ENCODE measurements at places on chromosomes 5 and 9.

DNA sequence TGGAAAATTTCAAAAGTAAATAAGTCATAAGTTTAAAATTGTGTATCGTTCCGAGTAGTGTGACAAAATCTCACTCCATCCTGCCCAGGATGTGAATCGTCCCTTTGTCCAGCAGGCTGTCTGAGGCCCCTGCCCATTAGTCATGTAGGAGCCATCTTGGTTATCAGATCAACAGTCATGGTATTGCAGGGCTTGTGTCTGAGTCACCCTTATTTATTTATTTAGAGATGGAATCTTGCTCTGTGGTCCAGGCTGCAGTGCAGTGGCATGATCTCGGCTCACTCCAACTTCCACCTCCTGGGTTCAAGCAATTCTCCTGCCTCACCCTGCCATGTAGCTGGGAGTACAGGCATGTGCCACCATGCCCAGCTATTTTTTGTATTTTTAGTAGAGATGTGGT is 30.2 kb downstream of the ITGA2 start:
- DNase-seq = no peak

DNA sequence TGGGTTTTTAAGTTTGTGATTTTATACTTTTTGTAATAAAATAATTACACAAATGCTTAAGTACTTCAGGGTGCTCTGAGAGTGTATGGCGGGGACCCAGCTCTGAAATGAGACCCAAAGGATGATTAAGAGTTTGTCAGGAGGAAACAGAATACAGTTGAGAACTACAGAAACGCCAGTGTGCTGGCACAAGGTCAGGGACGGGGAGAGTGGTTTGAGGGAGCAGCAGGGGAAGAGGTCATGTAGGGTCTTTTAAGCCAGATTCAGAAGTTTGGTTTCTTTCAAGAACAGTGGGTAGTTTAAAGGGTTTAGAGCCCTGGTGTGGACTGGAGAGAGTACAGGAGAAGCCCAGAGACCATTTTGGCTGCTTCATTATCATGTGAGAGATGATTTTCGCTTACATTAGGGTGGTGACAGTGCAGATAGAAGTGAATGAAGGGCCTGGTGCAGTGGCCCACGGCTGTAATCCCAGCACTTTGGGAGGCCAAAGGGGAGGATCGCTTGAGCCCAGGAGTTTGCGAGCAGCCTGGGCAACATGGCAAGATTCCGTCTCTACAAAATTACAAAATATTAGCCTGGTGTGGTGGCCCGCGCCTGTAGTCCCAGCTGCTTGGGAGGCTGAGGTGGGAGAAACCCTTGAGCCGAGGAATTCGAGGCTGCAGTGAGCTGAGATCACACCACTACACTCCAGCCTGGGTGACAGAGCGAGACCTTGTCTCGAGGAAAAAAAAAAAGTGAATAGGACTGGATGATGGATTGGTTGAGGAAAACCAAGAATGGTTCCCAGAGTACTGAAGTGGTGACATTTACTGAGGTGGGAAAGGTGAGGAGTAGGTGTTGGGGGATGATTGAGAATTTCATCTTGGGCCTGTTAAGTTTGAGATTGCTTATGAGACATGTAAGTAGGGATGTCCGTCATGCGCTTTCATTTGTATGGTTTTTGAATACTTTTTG is 1.4 kb upstream of the ETF1 start:
- no peak for DNase-seq

- peak; percentile 12 for DNase-seq
Observed at GRCh38 chr9:110183208-110184145, 24.5 kb downstream of the C9orf152 start.

- DNase-seq = no peak
Observed at GRCh38 chr9:107760469-107761242, 271.1 kb upstream of the KLF4 start.

- DNase-seq = no peak
Observed at GRCh38 chr5:166719991-166720390, 1571.5 kb upstream of the WWC1 start.

DNA sequence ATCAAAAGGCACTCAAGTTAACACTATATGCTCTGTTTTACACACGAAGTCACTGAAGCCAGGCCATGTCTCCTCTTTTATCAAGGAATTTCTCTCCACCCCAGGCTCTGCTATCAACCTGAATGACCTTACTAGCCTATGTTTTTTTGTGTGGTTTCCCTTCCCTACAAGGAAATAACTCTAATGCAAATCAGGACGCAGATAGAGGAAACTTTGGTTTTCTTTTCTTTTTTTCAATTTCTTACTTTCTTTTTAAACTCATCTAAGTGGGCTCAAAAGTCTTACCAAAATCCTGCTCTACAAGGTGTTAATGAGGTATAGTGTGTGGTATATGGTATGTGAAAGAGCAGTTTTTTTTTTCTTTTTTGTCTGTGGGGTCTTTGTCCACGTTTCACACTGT is 5.5 kb upstream of the SLC46A2 start:
- DNase-seq = no peak

GRCh38 chr5:37111426-37112382 is 137.5 kb downstream of the CPLANE1 start:
- DNase-seq = no peak

GRCh38 chr5:115423541-115423940 is 121.0 kb downstream of the FEM1C start:
- DNase-seq = no peak

DNA sequence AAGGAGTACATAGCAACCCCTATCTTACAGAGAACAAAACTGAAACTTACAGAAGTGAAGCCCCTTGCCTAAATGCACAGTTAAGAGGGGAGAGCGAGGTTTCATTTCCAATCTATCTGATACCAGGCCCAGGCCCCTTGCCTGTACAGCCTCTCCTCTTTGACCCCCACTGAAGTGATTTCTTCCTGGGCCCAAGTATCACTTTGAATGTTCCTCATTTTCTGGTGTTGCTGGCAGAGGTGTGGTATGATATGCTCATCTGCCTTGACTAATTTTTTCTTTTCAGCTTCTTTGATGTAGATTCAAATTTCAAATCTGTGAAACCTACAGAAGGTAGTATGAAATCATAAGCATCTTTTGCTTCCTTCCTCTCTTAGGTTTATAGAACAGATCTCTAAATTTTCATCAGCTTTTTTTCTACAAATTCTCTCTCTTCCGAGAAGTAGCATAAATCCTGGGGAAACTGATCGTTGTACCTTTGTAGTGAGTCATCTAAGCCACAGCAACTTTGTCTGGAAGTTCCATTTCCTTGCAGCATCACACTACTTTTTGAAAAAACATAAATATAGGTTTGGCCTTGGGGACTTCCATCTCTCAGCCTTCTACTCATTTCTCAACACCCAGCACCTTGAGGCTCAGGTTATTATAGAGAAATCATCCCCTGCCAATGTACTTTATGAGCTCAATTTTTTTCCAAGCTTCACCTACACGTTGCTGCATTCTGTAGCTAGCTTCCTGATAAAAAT is 402.4 kb upstream of the PTGER4 start:
- DNase-seq = no peak

DNA sequence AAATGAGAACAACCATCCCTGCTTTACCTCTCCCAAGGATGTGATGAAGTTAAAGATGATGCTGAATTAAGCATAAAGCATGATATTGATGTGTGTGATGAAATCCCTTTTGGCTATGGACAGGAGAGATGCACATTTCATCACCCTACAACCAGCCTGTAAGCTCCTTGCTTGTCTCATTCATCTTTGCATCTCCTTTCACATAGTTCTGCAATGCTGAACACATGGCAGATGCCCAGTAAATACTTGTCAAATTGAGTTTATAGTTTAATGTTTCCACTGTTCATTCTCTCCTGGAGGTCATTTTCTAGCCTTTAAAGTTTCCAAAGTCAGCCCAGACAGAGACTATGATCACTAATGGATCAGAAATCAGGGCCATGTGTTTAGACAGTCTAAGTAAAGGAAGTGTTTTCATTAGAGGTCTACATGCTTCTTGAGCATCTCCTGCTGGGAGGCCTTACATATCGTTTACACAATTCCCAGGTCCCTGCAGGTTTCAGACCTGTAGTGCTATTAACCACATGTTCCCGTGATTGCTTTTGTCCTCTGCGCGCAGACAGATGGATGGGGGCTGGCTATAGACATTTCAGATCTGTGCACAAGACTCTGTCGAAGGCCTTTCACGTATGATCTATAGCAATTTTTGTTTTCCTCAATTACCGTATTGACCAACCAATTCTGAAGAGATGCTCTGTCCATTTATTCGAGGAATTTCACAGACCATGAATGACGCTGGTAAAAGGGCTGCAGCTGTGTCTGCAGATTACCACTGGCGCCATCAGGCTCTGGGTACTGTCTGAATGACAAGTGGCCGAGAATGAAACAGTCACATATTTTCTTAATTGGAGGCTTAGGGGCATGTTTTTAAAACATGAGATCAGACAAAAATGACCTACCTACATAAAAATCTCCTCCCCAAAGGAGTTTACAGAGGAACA is 49.0 kb upstream of the CKMT2 start:
- no peak for DNase-seq

DNA sequence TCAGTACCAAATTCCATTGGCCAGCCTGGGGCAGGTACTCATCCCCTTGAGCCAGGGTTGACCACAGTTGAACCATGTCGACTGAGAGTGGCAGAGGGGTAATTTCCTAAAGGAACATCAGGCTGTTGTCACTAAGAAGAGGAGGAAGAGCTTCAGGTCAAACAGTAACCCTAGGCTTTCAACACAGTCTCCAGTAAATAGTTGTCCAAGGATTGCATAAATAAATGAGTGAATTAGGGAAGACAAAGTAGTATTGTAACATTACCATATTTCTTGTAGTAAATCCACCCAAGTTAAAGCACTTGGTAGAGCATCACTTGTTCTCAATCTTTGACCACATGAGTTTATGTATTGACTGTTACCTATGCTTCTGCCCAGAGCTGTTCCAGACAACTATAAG is 7.4 kb downstream of the PSAT1 start:
- DNase-seq = no peak

DNA sequence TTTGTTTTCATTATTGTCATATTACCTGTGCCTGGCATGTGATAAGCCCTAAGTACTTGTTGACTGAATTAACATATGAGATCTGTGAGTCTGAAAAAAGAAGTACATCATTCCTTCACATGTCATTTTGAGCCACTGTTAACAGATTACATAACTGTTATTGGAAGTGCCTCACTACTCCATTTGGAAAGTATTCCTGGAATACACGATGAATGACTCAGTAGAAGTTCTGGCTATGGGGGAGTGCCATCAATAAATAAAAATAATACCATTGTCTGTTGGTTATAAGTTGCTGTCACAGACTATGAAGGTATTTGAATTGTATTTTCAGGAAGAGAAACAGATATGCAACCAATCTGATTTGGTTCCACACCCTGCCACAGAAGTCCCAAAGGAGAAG is 12.9 kb downstream of the NIPSNAP3B start:
- no peak for DNase-seq

DNA sequence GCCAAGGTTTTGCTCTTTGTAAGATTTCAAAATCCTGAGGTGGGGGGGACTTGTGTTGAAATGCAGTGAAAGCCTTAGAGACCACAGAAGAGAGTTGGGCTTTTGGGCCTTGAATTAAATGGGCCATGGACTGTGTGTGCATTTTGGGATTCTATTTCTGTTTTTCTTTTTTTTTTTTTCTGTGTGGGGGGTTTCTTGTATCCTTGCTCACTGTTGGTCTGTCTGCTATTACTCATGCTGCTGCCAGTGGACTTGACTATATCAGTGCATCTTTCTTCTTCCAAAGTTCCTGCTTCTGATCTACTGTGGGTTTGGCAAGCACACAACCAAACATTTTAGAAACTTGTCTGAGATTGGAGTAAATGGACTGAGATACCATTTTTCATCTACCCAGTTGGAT is 344.9 kb downstream of the ARL15 start:
- no peak for DNase-seq

Measured in stimulated activated CD4-positive, alpha-beta T cell treated with anti-CD3 and anti-CD28 coated beads, Interleukin-1b, Interleukin-23, amount 100 ng/mL, for 1 hour (primary cell).